PC-3 (cell line): ENCODE measurements at places on chromosomes 2 and 18. TPM values are rescaled to one million over a fixed set of nuclear protein-coding genes. Genes with fewer than 3 reads are reported as not detected.

- peak; percentile 89 for DNase-seq
- no peaks in the 10 kb centered on the region for H3K27me3 ChIP-seq
- peaks cover 24% of the 10 kb centered on the region for H3K4me1 ChIP-seq
- H3K36me3 ChIP-seq = peaks cover 52% of the 10 kb centered on the region
- peak overlapping the region; percentile 99 for H3K27ac ChIP-seq
Measured at GRCh38 chr18:23871410-23871809, 143.1 kb upstream of the TTC39C start.

DNA sequence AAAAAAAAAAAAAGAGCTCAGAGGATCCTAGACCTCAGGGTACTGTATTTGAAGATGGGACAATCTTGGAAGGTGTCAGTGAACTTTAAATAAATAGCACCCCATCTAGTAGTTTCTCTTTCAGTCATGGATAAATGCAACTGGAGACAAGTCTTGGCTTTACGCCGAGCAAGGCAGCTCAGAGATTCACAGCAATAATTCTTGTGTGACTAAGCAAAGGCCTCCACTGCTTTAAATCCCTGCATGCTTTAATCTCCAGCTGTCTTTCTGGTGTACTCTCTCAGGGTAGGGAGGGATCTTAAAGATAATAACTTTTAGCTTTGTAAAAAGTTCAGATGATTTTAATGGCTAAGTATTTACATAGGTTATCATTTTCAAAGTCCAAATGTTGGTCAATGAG lies 36.3 kb downstream of the NRXN1 start:
- H3K4me1 ChIP-seq = no peaks in the 10 kb centered on the region
- H3K27me3 ChIP-seq = no peaks in the 10 kb centered on the region
- peak; percentile 34 for DNase-seq

- no peak for DNase-seq
- H3K36me3 ChIP-seq = no peaks in the 10 kb centered on the region
- H3K27ac ChIP-seq = no peak overlapping the region
- H3K4me1 ChIP-seq = 0 out of 2 replicates have a peak, but pooled peaks cover 3% of the 10 kb centered on the region
- no peak overlapping the region for H3K4me3 ChIP-seq
- no peaks in the 10 kb centered on the region for H3K27me3 ChIP-seq
Measured at GRCh38 chr2:43020990-43021669, 205.3 kb downstream of the ZFP36L2 start.

DNA sequence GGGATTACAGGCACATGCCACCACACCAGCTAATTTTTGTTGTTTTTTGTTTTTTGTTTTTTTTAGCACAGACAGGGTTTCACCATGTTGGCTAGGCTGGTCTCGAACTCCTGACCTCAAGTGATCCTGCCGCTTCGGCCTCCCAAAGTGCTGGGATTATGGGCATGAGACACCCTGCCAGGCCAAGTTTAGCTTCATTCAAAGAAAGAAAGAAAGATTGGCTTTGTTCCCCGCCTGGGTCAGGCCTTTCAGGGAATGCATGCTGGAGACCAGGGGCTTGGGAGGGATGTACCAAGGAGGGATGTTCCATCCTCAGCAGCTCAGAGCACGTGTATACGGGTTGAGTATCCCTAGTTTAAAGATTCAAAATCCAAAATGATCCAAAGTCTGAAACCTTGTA lies 283.0 kb downstream of the ALPK2 start:
- H3K27ac ChIP-seq = no peak overlapping the region
- H3K27me3 ChIP-seq = no peaks in the 10 kb centered on the region

DNA sequence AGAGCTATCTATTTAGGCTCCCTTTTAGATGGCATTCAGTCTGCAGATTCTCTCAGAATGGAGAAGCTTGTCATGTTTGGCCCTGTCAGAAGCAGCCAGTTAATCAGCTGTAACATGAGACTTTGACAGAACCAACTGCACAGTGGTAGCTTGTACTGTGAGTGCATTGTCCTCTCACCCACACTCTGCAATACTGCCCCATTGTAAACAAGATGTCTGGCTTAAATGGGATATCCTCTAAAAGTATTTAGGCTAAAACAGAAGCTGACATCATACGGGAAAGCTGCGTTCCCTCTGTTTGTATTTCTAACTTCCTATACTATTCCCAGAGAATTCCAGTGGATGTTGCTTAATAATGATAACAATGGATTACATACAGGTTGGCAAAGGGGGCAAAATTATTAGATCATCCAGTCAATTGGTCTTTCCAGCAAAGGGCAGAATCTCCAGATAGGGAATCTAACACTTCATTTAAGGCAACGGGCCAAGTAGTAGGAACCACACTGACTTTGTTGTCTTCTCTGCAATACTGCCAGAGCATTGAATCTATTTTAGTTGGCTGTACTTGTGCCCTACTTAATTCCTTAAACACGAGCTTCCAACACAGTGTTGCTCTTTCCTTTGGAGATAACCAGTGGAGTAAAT lies 15.4 kb upstream of the STAT4 start:
- no peaks in the 10 kb centered on the region for H3K36me3 ChIP-seq
- peak overlapping the region; percentile 90 for H3K27ac ChIP-seq
- H3K27me3 ChIP-seq = no peaks in the 10 kb centered on the region
- H3K4me3 ChIP-seq = no peak overlapping the region

DNA sequence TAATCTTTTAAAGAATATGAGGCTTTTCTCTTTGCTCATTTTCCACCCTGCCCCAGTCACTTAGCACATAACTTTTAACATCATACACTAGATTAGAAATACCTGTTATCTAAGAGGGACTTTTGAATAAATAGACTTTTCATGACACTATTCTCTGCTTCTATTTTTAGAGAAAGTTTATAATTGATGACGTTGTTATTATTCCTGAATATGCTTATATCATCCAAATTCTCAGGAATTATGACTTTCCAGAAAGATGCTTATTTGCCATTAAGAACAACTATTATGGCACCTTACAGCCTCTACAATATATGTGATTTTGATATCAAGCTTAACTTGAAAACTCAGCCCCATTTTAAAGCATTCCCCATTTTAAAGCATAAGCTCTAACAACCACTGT lies 11.4 kb downstream of the TMEFF2 start:
- H3K27ac ChIP-seq = no peak overlapping the region
- H3K36me3 ChIP-seq = no peaks in the 10 kb centered on the region
- peaks cover 29% of the 10 kb centered on the region; the same call in 1 of the 2 replicates for H3K27me3 ChIP-seq
- DNase-seq = no peak
- no peak overlapping the region for H3K4me3 ChIP-seq

GRCh38 chr18:23066504-23067039 lies 68.7 kb upstream of the CABLES1 start:
- H3K4me1 ChIP-seq = no peaks in the 10 kb centered on the region; the same call in 1 of the 2 replicates
- no peaks in the 10 kb centered on the region for H3K27me3 ChIP-seq
- no peak overlapping the region for H3K4me3 ChIP-seq

DNA sequence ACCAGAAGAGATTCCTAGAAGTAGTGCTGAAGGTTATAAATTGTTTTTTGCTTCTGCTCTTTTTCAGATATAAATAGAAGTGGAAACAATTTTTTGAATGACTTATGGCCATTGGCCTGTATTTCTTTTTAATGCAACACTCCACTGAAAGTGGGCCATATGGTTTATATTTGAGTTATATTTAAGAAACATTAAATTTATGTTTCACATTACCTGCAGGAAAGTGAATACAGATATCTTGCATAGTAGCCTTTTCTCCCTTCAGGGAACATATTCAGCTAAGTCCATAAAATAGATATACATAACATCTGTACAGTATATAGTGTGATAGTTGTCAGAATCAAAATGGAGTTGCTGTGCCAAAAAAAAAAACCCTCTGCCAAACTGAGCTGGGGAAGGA lies 53.1 kb upstream of the EFEMP1 start:
- H3K27ac ChIP-seq = no peak overlapping the region
- no peaks in the 10 kb centered on the region for H3K27me3 ChIP-seq
- no peaks in the 10 kb centered on the region for H3K36me3 ChIP-seq
- H3K4me1 ChIP-seq = no peaks in the 10 kb centered on the region
- no peak overlapping the region for H3K4me3 ChIP-seq

- no peaks in the 10 kb centered on the region for H3K4me1 ChIP-seq
- no peak overlapping the region for H3K27ac ChIP-seq
- 0 out of 2 replicates have a peak, but pooled peaks cover 9% of the 10 kb centered on the region for H3K27me3 ChIP-seq
- no peaks in the 10 kb centered on the region for H3K36me3 ChIP-seq
- H3K4me3 ChIP-seq = no peak overlapping the region
Measured at GRCh38 chr2:187084524-187084923, 235.6 kb upstream of the ZSWIM2 start.

DNA sequence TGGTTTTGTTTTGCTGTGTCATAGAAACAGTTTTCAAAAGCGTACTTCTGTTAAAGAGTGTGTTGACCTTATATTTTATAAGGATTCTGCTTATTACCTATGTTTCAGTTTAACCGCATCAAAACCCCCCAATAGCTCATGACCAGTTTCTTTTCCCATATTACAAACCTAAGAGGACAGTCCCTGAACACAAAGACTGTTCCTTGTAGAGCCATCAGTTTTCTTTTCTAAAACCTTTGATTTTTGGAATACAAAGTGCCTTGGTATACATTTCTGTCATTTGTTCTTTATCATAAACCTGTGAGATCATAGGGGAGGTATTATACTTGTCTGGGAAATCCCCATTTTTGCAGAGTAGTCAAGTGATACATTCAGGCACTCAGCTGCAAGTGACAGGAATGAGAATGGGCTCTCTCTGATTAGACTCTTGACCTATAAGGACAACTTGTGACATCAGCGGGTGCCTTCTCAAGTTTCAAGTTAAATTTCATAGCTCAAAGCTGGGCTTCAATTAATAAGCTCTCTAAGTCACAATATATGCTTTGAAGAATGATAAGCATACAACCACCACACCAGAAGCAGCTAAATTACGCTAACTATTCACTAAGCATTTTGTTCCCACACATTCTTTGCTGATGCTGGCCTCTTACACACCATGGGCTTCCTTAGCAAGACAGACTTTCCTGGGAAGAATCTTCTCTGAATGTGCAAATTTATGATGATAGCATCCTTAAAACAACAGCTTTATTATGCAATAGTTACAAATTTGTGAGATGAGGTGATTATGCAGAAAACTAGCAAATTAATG lies 97.5 kb upstream of the CD302 start:
- H3K4me1 ChIP-seq = peaks cover 22% of the 10 kb centered on the region
- no peak for DNase-seq
- no peaks in the 10 kb centered on the region for H3K36me3 ChIP-seq
- H3K4me3 ChIP-seq = no peak overlapping the region
- no peaks in the 10 kb centered on the region for H3K27me3 ChIP-seq
- no peak overlapping the region for H3K27ac ChIP-seq

- H3K36me3 ChIP-seq = no peaks in the 10 kb centered on the region
- H3K27me3 ChIP-seq = peaks cover 35% of the 10 kb centered on the region; the same call in 1 of the 2 replicates
- no peak overlapping the region for H3K27ac ChIP-seq
Measured at GRCh38 chr2:181677912-181678586, 2.3 kb downstream of the NEUROD1 start.

- H3K36me3 ChIP-seq = no peaks in the 10 kb centered on the region
- H3K27ac ChIP-seq = no peak overlapping the region
- H3K4me3 ChIP-seq = no peak overlapping the region
- no peaks in the 10 kb centered on the region for H3K27me3 ChIP-seq
Measured at GRCh38 chr2:225309516-225309915, 90.0 kb upstream of the NYAP2 start.

GRCh38 chr2:98458667-98459380 lies 14.2 kb downstream of the INPP4A start:
- H3K36me3 ChIP-seq = peaks cover 6% of the 10 kb centered on the region
- H3K4me1 ChIP-seq = peaks cover 58% of the 10 kb centered on the region
- H3K4me3 ChIP-seq = no peak overlapping the region
- peak overlapping the region; percentile 82 for H3K27ac ChIP-seq
- DNase-seq = no peak

- no peak overlapping the region for H3K4me3 ChIP-seq
- no peaks in the 10 kb centered on the region for H3K27me3 ChIP-seq
Measured at GRCh38 chr2:138831691-138832090, 51.5 kb upstream of the NXPH2 start.

DNA sequence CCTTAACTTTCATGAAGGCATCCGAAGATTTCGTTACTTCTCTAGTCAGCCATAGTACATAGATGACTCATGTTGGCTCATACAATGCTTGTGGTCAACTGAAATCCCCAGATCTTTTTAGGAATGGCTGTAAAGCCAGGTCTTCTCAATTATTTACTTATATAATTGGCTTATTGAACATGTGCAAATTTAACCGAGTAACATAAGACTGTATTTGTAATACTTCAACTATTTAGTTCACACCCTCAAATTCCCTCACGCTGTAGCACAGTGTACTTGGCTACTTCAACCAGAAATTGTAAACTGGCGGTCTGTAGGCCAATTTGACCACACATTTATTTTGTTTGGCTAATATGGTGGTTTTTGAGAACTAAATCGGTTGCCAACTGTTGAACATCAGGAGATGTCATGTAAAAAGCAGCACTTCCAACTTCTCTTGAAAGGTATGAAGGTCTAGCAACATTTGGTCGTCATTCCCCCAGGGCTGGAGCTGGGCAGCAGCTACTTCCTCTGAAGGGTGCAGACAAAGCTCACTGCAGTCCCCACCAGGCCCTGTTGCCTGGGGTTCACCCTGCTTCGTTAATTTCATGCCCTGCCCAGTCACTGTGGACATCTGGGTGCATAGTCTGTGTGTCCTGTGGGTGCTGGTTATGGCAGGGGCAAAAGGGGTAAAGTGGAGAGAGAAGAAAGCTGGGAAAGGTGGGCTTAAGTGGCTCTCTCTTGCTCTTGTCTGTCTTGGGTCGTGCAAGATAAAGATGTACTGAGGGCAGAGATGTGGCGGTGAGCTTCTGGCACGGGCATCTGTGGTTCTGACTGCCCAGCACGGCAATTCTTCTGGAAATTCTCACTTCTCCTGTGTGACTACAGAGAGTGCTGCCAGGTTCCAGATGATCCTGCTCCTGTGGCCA lies 3.2 kb upstream of the SH3RF3 start:
- H3K4me1 ChIP-seq = peaks cover 33% of the 10 kb centered on the region
- peak; percentile 95 for DNase-seq
- peak overlapping the region; percentile 57 for H3K4me3 ChIP-seq
- no peaks in the 10 kb centered on the region for H3K27me3 ChIP-seq
- H3K36me3 ChIP-seq = no peaks in the 10 kb centered on the region

GRCh38 chr18:55226044-55226443 lies 266.8 kb upstream of the CCDC68 start:
- H3K4me1 ChIP-seq = peaks cover 11% of the 10 kb centered on the region
- H3K4me3 ChIP-seq = no peak overlapping the region
- H3K27me3 ChIP-seq = no peaks in the 10 kb centered on the region
- H3K27ac ChIP-seq = no peak overlapping the region
- no peak for DNase-seq
- H3K36me3 ChIP-seq = no peaks in the 10 kb centered on the region

DNA sequence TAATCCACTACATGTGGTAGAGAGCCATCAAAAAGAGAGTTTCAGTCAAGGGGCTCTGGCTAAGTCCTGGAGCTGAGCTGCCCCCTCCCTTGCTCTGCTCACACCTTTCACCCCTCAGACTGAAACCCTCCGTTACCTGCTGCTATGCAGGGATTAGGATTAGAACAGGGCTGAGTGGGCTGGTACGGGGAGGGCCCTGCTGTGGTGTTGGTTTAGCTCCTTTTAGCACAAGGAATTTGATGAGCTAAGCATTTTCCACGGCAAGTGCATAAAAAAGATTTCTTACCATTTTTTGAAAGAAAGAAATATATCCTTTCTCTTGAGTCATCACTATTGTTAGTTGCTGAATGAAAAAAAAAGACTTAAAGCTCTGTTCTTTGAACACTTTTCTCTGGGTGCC lies 46.3 kb downstream of the TCF7L1 start:
- DNase-seq = no peak
- no peak overlapping the region for H3K27ac ChIP-seq
- H3K4me1 ChIP-seq = peaks cover 39% of the 10 kb centered on the region
- H3K4me3 ChIP-seq = no peak overlapping the region
- H3K27me3 ChIP-seq = no peaks in the 10 kb centered on the region

The FRZB gene
- total RNA-seq = 0.11 and 0.46 TPM in 2 replicates

The LIMS3 gene
- total RNA-seq = 0.26 TPM in 1 of 2 replicates, not detected in the other

The GBX2 gene
- total RNA-seq = 30.5 and 40.5 TPM in 2 replicates

The VSNL1 gene
- total RNA-seq = not detected in 2 replicates

The POU3F3 gene
- not detected in 2 replicates for total RNA-seq

The CD28 gene
- not detected in 2 replicates for total RNA-seq

The CELF4 gene
- total RNA-seq = 0.40 TPM in 1 of 2 replicates, not detected in the other

The TACR1 gene
- not detected in 2 replicates for total RNA-seq
